ENCODE measurements at places on chromosomes 12 and 14.

- DNase-seq, result no peak
Observed at GRCh38 chr14:23933108-23933741, 20.3 kb upstream of the DHRS4 start.

GRCh38 chr12:117140397-117141096 lies 41.3 kb upstream of the TESC start:
- no peak for DNase-seq

- DNase-seq, result no peak
Observed at GRCh38 chr14:92058006-92058917, 18.4 kb upstream of the TRIP11 start.

DNA sequence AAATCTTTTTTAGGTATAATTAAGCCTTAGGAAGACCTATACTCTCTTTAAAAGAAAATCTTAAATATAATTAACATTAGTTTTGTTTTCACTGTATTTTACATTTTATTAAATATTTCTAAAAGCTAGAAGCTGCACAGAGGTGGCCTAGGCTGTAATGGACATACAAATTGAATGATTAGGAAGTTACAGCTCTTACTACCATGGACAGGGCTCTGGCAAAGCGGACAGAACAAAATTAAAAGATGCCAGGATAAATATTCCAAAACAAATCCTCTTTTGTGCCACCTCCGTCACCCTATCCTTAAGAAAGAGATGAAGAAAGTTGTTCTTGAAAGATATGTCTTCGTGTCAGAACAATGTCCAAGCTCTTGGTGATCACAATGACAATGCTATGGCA lies 376.5 kb downstream of the ETNK1 start:
- DNase-seq, result no peak

GRCh38 chr12:69015017-69015416 lies 82.0 kb upstream of the CPM start:
- DNase-seq, result no peak

Measured in hematopoietic multipotent progenitor cell (in vitro differentiated cells).